ENCODE measurements at places on chromosomes 4 and X.
A peak's percentile ranks its signal among the peaks of the same experiment; 100 is the strongest.

GRCh38 chrX:119238557-119238956 is 2.5 kb downstream of the PGRMC1 start:
- peaks cover 14% of the 10 kb centered on the region for H3K4me1 ChIP-seq
- DNase-seq: no peak
- H3K36me3 ChIP-seq: no peaks in the 10 kb centered on the region
- no peak overlapping the region for H3K27ac ChIP-seq
- no peaks in the 10 kb centered on the region for H3K27me3 ChIP-seq

- no peaks in the 10 kb centered on the region for H3K36me3 ChIP-seq
- peaks cover 36% of the 10 kb centered on the region for H3K27me3 ChIP-seq
- H3K4me1 ChIP-seq: no peaks in the 10 kb centered on the region
- no peak overlapping the region for H3K4me3 ChIP-seq
- H3K27ac ChIP-seq: no peak overlapping the region
- no peak for DNase-seq
Observed at GRCh38 chr4:42488554-42488953, 91.3 kb downstream of the SHISA3 start.

DNA sequence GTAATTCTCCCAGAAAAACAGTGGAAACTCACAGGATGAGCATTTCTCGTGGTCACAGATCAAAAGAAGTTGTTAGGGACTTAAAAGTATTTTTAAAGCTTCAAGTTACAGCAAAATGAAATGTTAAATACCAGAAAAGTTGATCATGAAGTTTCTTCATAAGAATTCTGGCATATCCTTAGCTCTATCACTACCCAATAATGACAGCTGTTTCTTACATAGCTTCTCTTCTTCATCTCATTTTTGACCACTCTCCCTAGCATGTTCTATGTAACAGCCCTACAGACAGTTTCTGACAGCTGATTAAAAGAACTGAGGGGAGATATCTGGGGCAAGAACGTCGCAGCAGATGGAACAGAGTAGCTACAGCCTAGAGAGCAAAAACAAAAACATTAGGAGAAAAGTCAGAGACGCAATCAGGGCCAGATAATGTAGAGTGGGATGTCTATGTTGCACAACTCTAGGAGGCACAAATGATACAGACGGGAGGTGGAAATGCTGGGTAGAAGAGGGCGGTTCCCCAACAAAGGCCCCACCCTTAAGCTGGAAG is 108.7 kb downstream of the CORIN start:
- no peak overlapping the region for H3K4me3 ChIP-seq
- H3K36me3 ChIP-seq: no peaks in the 10 kb centered on the region
- H3K27ac ChIP-seq: no peak overlapping the region
- no peaks in the 10 kb centered on the region for H3K4me1 ChIP-seq

DNA sequence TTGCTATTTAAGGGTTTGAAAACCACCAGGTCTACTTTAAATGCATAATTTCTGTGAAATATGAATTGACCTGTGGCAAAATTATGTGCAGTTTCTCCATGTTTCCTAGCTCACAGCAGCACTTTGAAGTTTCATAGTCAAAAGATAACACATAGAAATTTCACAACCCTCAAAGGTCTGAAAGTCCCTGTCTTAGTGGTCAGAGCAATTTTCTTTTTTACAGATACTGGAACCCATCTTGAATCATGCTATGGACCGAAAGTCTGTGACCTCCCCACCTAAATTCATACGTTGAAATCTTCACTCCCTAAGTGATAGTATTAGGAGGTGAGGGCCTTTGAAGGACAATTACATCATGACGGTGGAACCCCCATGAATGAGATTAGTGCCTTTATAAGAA is 240.4 kb upstream of the BMP3 start:
- no peaks in the 10 kb centered on the region for H3K27me3 ChIP-seq
- no peaks in the 10 kb centered on the region for H3K4me1 ChIP-seq
- H3K4me3 ChIP-seq: no peak overlapping the region
- H3K36me3 ChIP-seq: no peaks in the 10 kb centered on the region

DNA sequence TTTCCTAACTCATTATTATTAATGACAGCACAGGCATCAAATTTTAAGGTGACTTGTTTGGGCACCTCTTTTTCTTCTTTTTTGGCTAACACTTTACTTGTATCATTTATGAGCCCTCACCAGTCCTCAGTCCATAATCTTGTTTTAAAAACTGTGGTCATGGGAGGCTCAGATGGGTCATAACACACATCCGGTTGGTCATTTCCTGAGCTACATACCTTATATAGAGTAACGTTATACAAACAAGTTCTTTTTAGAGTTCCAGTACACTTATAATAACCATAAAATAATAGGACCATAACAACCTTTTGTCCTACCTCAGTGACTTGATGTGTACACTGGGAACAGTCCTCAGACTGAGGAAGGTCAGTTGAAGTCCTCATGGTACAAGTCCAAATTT is 21.1 kb upstream of the PLS3 start:
- no peaks in the 10 kb centered on the region for H3K4me1 ChIP-seq
- no peaks in the 10 kb centered on the region for H3K27me3 ChIP-seq
- H3K4me3 ChIP-seq: no peak overlapping the region
- DNase-seq: no peak
- H3K27ac ChIP-seq: no peak overlapping the region

- H3K27ac ChIP-seq: no peak overlapping the region
- no peaks in the 10 kb centered on the region for H3K36me3 ChIP-seq
- no peaks in the 10 kb centered on the region for H3K27me3 ChIP-seq
- H3K4me1 ChIP-seq: peaks cover 8% of the 10 kb centered on the region
Observed at GRCh38 chr4:129350834-129351721, 255.1 kb downstream of the C4orf33 start.

DNA sequence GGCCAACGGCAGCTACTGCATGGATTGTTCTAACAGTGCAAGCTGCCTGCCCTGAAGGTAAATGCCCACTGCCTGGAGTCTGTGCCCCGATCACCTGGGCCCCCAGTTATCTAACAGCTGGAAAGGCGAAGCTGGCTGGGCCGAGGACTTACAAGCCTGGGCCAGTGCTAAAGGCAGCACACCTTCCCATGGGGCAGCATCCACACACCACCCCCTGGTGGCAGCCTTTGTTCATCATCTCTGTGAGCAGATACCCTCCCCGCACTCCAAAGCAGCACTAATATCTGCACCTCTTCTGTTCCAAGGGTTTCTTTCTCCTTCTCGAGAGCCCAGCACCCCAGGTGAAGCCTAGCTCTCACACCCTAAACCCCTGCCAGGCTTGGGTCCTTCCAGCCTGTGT is 7.6 kb downstream of the SLC2A9 start:
- H3K4me3 ChIP-seq: no peak overlapping the region
- no peaks in the 10 kb centered on the region for H3K27me3 ChIP-seq
- H3K27ac ChIP-seq: no peak overlapping the region
- DNase-seq: peak; percentile 18

- H3K27ac ChIP-seq: no peak overlapping the region
- no peaks in the 10 kb centered on the region for H3K36me3 ChIP-seq
- no peaks in the 10 kb centered on the region for H3K4me1 ChIP-seq
- no peaks in the 10 kb centered on the region for H3K27me3 ChIP-seq
- H3K4me3 ChIP-seq: no peak overlapping the region
Observed at GRCh38 chr4:100372432-100372831, 145.4 kb downstream of the EMCN start.

- DNase-seq: no peak
- H3K4me3 ChIP-seq: no peak overlapping the region
- no peaks in the 10 kb centered on the region for H3K36me3 ChIP-seq
Observed at GRCh38 chr4:147927377-147928137, 195.7 kb downstream of the ARHGAP10 start.

- no peak overlapping the region for H3K4me3 ChIP-seq
- no peaks in the 10 kb centered on the region for H3K36me3 ChIP-seq
- DNase-seq: no peak
- no peak overlapping the region for H3K27ac ChIP-seq
- peaks cover 2% of the 10 kb centered on the region for H3K4me1 ChIP-seq
Observed at GRCh38 chr4:183136855-183137254, 37.8 kb downstream of the WWC2 start.

- no peak overlapping the region for H3K27ac ChIP-seq
- H3K4me1 ChIP-seq: peaks cover 9% of the 10 kb centered on the region
- peak; percentile 35 for DNase-seq
- no peak overlapping the region for H3K4me3 ChIP-seq
- no peaks in the 10 kb centered on the region for H3K27me3 ChIP-seq
Observed at GRCh38 chrX:13658602-13659001, 5.7 kb downstream of the TCEANC start.

DNA sequence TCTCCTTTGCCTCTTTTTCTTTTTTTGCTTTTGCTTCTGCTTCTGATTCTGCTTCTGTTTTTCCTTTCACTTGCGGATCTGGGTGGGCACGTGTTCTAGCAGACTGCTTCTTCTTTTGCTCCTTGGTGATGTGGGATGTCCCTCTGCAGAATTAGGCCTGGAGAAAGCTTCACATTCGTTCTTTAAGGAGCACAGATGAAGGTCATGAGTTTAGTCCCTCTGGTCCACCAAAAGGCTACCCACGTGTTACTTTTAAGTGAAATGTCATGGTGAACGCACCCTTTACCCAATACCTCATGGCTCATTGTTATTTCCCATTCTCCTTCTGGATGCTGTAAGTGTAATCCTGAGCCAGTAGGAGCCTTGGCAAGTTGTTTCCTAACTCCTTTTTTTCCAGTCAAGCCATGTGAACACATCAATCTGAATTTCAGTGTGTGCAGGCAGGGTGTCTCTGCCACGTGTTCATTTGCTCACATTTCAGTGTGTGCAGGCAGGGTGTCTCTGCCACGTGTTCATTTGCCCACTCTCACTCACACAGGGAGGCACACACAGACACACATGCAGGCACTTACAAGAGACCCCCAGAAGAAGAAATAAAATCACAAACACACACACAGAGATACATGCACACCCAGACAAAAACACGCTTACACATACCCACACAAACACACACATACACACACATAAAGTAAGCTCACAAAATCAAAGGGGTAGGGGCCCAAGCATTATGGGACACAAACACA is 36.9 kb downstream of the NBDY start:
- no peaks in the 10 kb centered on the region for H3K4me1 ChIP-seq
- no peak overlapping the region for H3K4me3 ChIP-seq
- DNase-seq: no peak
- H3K27me3 ChIP-seq: no peaks in the 10 kb centered on the region

DNA sequence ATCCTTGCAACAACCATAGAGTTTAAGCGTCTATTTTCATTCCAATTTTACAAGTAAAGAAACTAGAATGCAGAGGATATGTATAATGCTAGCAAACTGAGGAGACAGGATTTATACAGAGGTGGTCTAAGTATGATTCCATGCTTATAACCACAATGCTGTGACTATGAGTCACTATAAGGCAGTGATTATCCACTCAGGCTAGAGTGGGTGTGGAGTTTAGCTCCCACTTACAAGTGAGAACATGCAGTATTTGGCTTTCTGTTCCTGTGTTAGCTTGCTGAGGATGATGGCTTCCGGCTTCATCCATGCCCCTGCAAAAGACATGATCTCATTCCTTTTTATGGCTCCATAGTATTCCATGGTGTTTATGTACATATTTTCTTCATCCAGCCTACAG is 41.6 kb upstream of the EDA2R start:
- DNase-seq: no peak
- no peaks in the 10 kb centered on the region for H3K27me3 ChIP-seq
- no peak overlapping the region for H3K27ac ChIP-seq
- no peaks in the 10 kb centered on the region for H3K4me1 ChIP-seq
